ENCODE measurements at places on chromosomes 11 and 22.

DNA sequence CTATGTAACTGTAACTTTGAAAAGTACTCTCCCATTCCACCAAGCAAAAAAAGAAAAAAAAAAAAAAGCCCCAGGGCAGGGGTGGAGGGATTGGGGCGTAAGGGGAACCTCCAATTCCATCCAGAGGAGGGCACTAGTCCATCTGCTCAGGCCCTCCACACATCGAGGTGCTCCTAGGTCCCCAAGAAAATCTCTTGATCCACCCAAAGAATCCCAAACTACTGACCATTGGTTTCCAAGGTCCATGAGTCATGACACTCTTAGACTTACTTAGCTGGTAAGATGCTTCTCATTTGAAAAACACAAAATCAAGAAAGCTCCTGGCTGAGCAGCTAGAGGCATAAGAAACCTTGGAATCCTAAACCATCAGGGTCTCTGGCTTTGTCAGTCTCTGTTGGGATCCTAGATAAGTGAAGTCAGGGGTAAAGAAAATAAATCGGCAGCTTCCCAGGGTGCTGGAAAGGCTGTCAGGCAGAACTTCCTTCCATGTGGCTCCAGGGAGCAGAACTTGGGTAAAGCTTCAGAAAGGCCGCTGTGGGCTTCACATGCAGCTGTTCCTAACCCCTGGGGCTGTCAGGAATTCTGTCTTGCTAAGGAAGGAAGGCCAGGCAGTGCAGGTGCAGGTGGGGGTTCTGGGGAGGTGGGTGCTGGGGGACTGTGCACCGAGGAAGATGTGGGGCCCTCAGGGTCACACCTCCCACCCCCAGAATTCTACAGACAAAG lies 49.4 kb upstream of the ADA2 start:
- no peak for DNase-seq

GRCh38 chr22:19855504-19856409 lies 1.1 kb upstream of the GNB1L start:
- no peak for DNase-seq

DNA sequence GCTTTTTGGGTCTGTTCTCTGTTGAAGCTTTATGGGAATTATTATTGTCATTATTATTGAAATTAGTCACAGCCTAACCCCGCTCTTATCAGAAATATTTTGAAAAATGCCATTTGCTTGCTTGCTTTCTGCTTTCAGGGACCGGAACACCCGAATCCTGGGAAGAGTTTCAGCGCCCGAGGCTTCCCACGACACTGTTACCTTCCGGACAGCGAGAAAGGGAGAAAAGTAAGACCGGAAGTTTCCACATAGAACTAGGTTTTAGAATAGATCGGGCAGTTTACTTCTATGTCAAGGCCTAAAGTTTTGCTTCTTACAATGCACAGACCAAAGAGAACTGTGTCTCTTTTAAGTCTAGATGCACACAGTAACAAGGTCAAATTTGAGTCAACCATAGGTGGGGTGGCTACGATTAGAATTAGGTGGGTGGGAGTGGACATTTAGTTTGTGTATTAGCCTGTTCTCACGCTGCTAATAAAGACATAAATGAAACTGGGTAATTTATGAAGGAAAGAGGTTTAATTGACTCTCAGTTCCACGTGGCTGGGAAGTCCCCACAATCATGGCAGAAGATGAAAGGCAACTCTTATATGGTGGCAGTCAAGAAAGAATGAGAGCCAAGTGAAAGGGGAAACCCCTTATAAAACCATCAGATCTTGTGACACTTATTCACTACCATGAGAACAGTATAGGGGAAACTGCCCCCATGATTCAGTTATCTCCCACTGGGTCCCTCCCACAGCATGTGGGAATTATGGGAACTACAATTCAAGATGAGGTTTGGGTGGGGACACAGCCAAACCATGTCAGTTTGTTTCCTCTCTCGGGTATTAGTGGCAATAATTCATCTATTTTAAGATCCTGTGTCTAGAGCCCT lies 12.9 kb downstream of the MPEG1 start:
- no peak for DNase-seq

GRCh38 chr11:61155741-61156140 lies 5.5 kb downstream of the VPS37C start:
- no peak for DNase-seq

- DNase-seq: no peak
These were observed 37.0 kb upstream of the ACCSL start for GRCh38 chr11:44010789-44011251.

- no peak for DNase-seq
These were observed 572.5 kb upstream of the CCDC90B start for GRCh38 chr11:83858694-83859093.

DNA sequence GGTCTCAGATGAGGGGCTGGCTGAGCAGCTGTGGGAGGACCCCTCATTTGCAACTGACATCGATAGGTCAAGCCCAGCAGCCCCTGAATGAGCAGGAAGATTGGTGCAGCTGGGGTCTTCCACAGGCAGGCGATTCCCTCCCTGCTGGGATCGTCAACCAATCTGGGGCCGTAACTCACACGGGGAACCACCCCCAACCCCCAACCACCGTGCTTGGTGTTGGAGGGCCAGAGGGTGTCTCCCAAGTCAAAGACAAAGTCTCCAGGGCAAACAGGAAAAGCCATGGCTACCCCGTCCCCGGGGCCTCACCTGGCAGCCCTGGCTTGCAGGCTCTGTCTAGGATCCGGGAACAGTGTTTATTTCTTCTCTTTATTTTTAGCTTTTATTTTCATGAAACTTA lies 26.9 kb upstream of the SCUBE1 start:
- DNase-seq: no peak

GRCh38 chr11:75539459-75540334 lies 14.0 kb upstream of the GDPD5 start:
- DNase-seq: no peak

- DNase-seq: no peak
These were observed 400.5 kb downstream of the NELL1 start for GRCh38 chr11:21069909-21070308.

All from amniotic stem cell (primary cell).